ENCODE measurements at places on chromosomes 3 and 15.

- DNase-seq, result no peak
Measured at GRCh38 chr3:8077126-8077525, 424.5 kb upstream of the LMCD1 start.

- DNase-seq, result no peak
Measured at GRCh38 chr3:58874795-58875194, 175.0 kb downstream of the CFAP20DC start.

- DNase-seq, result no peak
Measured at GRCh38 chr3:114108137-114108536, 51.6 kb downstream of the QTRT2 start.

- DNase-seq, result no peak
Measured at GRCh38 chr3:120227710-120228347, 57.2 kb downstream of the GPR156 start.

DNA sequence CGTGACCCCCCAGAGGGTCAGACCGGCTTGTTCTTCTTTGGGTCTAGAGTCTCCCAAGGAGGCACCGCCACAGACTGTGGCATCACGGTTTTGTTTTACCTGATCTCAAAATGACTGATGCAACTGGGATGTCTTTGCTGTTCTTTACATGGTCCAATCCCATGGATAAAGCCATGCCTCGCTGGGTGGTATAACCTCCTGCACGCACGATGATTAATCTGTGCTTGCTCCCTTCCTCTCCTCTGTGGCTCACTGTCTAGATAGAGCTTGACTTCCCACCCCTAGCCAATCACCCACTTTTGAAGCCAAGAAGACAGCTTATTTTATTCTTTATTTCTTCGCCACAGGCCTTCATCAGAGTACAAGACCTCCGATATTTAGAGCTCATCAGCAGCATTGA is 36.6 kb upstream of the RHO start:
- no peak for DNase-seq

- no peak for DNase-seq
Measured at GRCh38 chr15:84813931-84814330, 3.2 kb upstream of the ALPK3 start.

- no peak for DNase-seq
Measured at GRCh38 chr3:81349816-81350340, 411.6 kb downstream of the GBE1 start.

DNA sequence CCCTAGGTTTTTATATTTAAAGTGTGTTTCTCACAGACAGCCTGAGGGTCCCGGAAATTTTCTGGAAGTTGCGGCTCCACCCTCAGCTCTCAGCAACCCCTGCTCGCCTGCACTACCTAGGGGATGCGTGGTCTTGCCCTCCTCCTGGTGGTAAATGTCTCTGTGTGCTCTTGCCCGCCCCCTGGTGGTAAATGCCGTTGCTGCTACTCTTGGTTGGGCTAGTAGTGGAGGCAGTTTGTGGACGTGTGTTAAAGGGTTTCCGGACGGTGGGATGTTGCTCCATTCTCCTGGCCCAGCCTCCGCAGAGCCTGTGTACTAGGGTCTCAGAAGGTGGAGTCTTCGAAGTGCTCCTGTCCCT is 27.4 kb downstream of the STOML1 start:
- peak; percentile 63 for DNase-seq

GRCh38 chr3:29065211-29065785 is 215.6 kb upstream of the RBMS3 start:
- DNase-seq, result no peak

DNA sequence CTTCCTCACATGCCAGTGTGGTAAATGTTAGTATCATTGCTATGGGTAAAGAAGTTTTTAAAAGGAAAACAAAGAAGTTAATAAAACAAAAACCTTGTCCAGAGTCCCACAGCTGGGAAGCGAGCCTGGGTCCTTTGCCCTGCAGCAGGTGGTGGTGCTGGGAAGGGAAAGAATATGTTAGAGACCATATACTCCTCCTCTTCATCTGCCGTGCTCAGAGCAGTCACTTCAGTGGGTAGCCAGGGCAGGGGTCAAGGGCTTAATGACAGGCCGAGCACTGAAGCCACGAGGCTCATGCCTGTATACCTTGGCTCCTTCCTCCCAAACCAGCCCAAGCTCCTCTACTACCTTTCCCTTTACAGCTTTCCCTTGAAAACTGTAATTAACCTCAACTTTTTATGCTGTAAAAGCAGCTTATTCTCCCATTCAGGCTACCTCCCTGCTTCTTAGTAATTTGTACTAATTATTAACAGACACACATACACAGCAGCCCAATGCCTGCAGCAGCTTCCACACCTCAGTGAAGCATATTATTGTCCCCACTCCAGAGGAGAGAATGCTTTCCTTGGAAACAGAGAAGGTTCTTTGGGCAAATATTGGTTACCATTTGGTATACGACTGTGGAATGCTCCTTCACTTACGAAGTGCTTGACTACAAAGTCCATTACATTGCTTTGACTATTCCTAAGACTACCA is 362.1 kb downstream of the EPHB1 start:
- DNase-seq, result no peak

DNA sequence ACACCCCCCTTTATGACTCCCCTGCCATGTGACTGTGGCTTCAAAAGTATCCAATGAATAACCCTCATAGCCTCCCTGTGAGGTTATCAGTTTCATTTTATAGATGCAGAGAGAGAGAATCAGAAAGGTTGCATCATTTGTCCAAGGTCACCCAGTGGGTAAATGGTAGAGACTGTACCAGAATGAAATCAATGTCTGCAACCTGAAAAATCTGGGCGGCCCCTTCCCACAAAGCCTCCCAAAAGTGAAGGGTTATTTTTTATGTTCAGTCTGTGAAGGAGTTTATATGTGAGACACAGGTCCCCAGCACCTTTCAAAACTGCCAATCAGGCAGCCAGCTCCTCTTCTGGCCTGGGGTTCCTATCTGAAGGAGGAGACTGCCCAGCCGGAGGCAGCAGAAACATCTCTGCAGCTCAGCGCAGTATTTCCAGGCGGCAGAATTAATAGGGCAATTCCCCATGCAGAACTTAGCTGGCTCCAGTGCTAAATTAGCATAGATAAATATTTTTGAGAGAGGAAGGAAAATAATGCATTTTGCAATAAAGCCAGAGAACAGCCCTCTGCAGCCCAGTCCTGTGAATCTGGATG is 130.8 kb upstream of the PRR20G start:
- no peak for DNase-seq

- no peak for DNase-seq
Measured at GRCh38 chr3:127610105-127610504, 11.9 kb downstream of the MCM2 start.

- DNase-seq, result no peak
Measured at GRCh38 chr3:65545429-65545828, 493.3 kb downstream of the MAGI1 start.

DNA sequence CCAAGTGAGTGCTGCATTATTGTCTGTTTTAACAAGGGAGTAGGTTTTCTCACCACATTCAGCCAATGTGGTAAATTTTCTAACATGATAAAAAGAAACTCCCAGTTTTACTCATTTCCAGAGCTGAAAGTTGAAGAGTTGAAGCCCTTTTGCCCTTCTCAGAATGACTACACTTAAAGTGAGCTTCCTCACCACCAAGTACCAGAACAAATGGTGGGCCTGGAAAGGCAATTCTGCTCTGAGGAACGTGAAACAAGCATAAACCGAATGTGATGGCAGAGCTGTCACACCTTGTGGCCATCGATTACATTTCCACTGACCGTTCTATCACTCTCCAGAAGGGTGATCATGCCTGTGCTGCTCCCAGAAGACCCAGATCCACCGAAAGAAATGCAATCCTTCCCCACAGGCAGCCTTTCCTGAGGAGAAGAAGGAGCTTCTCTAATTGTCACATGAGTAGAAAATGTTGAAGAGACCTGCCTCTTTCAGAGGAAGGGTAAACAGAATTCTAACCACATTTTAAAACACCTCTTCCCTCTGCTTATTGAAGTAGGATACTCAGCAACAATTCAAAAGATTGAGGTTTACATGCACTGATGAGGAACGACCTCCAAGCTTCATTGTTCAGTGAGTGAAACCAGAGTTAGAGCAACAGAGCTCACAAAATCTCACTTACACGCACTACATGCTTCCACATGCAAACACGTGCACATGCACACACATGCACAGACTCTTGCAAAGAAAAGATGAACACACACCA is 21.4 kb upstream of the CCR9 start:
- DNase-seq, result no peak

DNA sequence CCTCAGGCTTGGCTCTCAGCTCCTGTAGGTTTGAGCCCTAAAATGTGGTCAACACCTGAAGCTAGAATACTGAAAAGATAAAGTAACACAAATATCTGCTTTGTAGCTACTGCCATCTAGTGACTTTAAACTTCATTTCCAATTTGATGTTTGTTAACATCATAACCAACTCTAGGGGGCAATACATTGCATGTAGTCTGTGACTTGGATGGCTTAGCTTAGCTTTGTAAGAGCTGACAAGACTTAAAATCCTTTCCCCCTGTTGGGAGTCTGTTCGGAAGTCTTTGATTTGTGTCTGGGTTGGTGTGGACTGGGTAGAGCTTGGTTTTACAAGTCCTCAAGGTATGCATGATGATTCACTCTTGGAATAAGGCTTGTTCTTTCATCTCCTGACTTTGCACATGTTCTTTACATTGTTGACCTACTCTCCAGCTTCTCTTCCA is 51.7 kb downstream of the SCN11A start:
- DNase-seq, result no peak

GRCh38 chr3:99658274-99658673 is 19.9 kb downstream of the COL8A1 start:
- no peak for DNase-seq

DNA sequence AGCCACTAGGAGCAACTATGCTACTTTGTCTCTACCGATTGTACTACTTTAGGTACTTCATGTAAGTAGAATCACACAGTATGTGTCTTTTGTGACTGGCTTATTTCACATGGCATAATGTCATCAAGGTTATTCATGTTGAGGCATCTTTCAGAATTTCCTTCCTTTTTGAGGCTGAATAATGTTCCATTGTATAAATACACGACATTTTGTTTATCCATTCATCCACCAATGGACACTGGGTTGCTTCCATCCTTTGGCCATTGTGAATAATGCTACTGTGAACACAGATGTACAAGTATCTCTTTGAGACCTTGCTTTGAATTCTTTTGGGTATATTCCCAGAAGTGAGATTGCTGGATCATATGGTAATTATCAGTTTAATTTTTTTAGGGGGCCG is 29.2 kb downstream of the MYO5A start:
- DNase-seq, result no peak

Data from stimulated activated CD8-positive, alpha-beta memory T cell treated with anti-CD3 and anti-CD28 coated beads, Interleukin-12 subunit alpha, Interleukin-12 subunit beta, amount 100 ng/mL, for 4 hours (primary cell).